ENCODE measurements at places on chromosomes 7 and 10.
A peak's percentile ranks its signal among the peaks of the same experiment; 100 is the strongest.

DNA sequence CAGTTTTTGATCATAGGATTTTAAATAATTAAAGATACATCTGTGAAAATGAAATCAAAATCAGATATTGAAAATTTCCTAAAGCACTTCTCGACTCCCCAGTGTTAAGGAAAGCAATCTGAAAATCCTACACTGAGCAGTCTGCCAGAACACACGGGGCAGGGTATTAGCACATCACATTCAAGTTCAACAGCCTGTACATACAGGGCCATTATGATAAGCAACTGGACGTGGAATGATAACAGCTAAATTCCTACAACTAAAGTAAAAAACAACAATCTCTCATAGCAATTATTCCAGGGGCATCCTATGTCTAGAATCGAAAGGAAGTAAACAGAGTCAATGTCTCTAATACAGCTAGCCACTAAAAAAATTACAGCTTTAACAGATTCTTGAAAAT is 31.7 kb downstream of the TRDMT1 start:
- DNase-seq, result no peak

- no peak for DNase-seq
Measured at GRCh38 chr10:52464368-52465124, 150.5 kb downstream of the DKK1 start.

- DNase-seq, result no peak
Measured at GRCh38 chr10:106559442-106559841, 605.1 kb downstream of the SORCS1 start.

DNA sequence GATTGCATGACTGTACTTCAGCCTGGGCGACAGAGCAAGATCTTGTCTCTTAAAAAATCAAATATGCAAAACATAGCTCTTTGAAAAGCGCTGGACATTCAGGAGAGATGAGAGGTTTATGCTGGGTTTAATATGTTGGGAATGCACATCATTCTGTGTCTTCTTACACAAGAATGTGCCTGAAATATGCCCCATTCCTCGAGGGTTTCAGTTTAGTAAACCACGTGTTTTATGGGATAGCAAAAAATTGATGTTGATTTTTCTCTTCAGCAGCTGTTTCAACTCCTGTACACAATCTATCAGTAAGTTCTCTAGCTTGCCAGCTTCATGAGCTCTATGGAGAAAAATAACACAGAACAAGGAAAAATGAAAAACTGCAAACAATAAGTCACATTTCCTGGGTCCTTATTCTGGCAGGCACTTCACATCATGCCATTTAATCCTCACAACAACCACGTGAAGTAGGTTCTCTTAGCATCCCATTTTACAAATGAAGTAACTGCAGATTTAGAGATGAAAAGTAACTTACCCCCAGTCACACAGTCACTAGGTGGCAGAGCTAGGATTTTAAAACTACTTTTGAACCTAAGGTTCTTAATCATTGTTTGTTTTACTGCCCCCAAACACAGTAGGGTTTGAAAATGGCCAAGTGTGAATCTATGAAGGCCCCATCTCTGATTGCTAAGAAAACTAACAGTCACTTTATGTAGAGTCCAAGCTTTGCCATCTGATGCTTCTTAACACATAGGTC is 423.6 kb downstream of the PHTF2 start:
- DNase-seq, result no peak

- DNase-seq, result no peak
Measured at GRCh38 chr10:987620-987869, 689 bp upstream of the GTPBP4 start.

DNA sequence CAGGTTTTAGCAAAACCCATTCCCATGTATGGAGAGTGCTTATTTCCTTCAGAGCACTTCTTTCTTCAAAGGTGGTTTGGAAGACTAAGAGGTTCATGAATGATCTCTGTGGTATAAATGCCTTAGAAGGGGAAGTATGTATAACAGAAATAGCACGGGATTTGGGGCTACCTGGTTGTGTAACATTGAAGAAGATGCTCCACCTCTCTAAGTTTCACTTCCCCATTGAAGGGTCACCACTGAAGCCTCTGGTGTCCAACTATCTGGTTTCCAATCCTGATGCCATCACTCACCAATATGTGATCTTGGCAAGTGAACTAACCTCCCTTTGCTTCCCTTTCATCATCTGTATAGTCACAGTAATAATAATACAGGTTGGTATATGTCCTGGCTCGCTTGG is 37.2 kb downstream of the CYCS start:
- DNase-seq, result no peak

GRCh38 chr7:12358694-12359093 is 45.0 kb downstream of the VWDE start:
- DNase-seq, result no peak

DNA sequence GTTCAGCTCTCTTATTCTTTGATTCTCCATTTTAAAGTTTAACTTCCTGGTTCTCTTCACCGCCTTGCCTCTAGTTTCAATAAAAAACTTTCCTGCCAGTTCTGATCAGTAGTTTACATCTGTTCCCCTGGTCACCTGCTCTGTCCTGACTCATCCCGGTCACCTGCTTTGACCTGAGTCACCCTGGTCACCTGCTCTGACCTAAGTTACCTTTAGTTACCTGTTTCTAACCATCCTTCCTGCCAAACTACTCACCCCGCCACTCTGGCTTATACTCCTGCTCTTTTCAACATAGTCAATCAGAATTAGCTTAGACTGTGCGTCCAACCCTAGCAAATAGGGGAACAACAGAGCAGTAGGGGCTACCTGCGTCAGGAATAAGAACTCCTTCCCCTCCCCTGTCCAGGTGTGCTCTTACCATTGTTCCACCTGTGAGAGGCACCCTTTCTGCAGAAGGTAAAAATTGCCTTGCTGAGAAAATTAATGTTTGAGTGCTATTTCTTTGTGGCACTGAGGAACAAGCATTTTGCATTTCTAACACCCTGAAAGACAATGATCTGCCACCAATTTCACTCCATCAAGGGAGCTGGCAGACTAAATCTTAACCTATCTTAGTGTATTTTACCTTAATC is 263.6 kb downstream of the DOCK4 start:
- no peak for DNase-seq

GRCh38 chr7:151257990-151258389 is 9.5 kb upstream of the SMARCD3 start:
- DNase-seq, result no peak

- no peak for DNase-seq
Measured at GRCh38 chr7:121138262-121138933, 149.9 kb downstream of the CPED1 start.

- DNase-seq, result no peak
Measured at GRCh38 chr7:8119262-8119661, 142.7 kb downstream of the ICA1 start.

DNA sequence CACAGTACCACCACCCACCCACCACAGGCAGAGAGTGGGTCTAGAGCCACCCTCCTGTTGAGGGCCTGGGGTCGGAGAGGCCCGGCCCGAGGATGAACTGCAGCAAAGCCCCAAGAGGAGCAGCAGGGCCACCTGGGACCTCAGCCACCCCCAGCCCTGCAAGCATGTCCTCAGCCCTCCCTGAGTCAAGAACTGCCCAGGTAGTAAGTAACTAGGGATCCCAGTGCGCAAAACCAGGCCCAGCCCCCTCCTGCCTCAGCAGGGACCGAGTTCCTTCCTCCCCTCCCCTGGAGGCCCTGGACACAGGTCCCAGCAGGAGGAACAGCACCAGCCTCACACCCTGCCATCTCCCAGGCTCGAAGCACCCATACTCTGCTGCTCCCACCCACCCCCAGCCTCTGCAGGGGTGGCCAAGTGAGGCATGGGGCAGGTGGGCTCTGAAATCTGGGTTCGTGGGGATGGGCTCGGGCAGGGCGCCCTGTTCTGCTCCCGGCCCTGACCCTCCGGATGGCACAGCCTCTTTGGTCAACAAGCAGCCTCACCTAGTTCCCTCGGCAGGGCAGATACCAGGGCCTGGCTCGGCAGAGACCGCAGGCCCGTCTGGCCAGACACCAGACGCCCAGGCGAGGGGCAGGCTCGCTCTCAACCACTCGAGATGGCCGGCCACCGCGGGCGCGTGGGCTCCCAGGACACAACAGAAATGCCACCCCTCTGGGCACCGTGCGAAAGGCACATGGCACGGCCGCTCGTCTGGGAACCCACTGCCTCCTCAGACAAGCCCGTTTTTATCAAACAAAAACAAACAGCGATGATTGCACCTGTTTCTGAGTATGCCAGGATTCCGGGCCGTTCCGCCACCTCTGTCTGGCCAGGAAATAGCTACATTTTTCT is 15.2 kb downstream of the PDGFA start:
- DNase-seq, result no peak

DNA sequence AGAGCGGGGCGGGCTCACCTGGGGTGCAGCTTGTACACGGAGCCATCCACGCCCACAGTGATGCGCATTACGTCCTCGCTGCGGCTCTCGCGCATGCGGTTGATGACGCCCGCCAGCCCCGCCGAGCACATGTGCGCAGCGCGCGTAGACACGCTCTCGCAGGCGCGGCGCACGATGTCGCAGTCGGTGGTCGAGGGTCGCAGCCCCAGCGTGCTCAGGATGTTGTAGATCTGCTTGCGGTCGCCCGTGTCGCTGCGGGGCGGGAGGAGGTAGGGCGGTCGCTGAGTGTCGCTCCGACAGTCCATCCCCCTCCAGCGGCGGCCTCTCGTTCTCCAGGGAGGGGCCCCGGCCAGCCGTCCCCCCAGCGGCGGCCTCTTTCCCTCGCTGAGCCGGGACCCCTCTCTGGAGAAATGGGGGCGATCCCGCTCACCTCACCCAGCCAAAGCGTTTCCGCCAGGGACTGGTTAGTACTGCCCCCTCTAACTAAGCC is 4.4 kb upstream of the MYL7 start:
- DNase-seq, result no peak

DNA sequence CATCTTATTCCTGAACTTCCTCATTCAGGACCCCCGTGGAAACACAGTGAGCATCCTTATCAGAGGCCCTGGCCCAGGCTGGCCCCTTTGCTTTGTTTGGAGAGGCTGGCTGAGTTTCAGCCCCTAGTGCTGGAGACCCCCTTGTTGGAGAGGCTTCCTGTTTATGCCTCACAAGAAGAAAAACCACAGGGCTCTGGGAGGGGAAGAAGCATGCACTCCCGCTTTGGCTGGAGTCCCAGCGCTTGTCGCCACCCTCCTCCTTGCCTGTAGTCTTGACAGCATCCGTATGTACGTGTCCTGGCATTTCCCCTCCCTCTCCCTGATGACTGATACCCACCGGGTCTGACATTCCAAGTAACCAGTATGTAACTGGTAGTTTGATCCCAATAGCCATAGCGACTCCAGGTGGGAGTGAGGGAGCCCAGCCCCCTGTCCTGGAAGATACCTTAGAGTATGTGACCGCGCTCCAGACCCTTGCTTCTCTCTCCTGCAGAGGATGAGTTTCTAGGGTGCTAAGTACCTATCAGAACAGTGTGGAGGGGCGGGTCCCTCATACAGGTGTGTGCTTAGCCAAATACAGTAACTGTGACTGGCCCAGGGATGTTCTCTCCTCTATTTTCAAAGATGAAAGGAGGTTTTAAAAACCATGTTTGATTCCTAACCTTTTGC is 6.9 kb upstream of the ATP6V0E2 start:
- no peak for DNase-seq

DNA sequence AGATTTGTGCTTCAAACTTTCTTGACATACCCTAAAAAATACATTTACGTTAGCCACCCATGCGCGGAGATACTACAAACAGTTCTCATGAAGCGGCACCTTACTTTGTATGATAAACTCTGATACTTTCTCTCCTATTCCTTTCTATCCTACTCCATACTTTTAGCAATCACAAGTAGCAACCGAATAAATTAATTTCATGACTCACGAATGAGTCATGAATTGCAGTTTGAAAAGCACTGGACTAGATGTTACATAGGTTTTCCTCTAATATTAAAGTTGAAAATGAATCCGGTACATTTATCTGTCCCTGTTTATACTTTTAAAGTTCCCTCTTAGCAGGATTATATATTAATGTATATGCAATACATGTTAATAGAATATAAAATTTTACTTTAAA is 67.6 kb downstream of the CUBN start:
- DNase-seq, result no peak

DNA sequence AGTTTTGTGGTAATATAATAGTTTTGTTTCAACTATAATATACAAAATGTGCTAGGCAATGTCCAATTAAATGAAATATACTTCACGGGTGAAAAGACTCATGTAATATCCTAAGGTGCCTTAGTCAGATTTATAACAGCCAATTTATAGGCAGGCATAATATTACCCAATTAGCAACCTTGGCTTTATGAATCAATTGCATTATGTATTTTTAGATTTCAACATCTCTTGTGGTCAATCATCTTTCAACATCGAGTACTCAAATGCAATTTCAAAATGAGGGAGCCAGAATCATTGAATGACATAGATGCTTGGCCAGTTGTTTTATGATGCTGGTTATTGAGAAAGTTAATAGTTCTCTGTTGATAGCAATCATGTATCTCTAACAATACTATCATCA is 110.3 kb upstream of the SP8 start:
- DNase-seq, result no peak

GRCh38 chr10:76547352-76547972 is 1090.1 kb downstream of the KCNMA1 start:
- DNase-seq, result peak; percentile 45

DNA sequence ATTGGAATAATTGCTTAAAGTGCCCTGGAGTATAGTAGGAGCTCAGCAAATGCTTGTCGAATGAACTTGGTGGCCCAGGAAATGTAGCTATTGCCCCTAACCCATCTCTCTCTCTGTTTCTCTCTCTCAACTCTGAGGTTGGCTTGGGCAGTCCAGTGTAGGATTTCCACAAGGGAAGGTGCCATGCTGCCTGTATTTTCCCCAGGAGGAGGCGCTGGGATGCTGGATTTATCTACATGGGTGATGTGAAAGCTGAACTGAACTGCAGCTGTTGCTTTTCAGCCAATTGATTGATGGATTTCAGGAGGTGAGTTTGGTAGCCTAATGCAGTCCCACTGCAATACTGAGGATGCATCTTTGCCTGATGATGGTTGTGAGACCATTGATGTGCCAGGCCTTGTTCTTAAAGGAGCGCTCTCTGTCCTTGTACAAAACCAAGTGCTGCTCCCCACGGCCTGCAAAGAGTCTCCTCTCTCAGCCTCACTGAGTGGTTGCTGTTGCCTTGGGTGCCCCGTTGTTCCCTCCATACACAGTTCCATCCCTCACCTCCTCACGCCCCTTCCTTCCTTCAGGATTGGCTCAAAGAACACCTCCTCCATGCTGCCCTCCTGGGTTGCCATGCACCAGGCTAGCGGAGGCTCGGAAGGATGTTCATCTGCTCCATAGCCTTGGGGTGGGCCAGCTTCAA is 200.6 kb downstream of the GLRX3 start:
- DNase-seq, result no peak

GRCh38 chr10:14185316-14186045 is 145.2 kb downstream of the FRMD4A start:
- peak; percentile 59 for DNase-seq

- no peak for DNase-seq
Measured at GRCh38 chr10:59064080-59064692, 112.3 kb upstream of the PHYHIPL start.

DNA sequence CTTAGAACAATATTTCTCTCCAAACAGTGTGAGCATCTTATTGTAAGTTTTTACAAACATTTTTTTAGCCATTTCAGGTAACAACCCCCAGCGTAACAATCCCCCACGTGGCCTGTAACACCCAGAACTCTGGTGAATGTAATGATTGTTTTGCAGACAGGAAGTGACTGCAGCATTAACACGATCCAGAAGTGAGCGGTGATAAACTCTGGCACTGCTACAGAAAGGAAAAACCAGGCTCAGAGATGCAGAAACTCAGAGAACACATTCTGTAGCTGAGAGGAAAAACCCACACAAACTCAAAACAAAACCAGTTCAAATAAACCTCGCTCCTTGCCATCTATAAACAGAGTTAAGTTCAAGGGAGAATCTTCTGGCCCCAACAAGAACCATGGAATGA is 285.7 kb downstream of the FGFR2 start:
- no peak for DNase-seq

All from stimulated activated CD4-positive, alpha-beta T cell treated with anti-CD3 and anti-CD28 coated beads, TNF-alpha, amount 100 ng/mL, for 24 hours (primary cell).